Ovary (tissue), 10 donors: ENCODE measurements at places on chromosomes 2 and 18. TPM values are rescaled to one million over a fixed set of nuclear protein-coding genes. Genes with fewer than 3 reads are reported as not detected.

The SNTG2 gene
- total RNA-seq = 2.0 TPM

The RGPD3 gene
- 0.80 TPM for total RNA-seq

The TMEM200C gene
- total RNA-seq = 5.3 TPM

- peak; percentile 79 for DNase-seq
Measured at GRCh38 chr2:46471-47345, at the start of gene FAM110C. Gene FAM110C (minus strand): TSS chr2:46505. CDS start chr2:46385, 120 bp downstream.

DNA sequence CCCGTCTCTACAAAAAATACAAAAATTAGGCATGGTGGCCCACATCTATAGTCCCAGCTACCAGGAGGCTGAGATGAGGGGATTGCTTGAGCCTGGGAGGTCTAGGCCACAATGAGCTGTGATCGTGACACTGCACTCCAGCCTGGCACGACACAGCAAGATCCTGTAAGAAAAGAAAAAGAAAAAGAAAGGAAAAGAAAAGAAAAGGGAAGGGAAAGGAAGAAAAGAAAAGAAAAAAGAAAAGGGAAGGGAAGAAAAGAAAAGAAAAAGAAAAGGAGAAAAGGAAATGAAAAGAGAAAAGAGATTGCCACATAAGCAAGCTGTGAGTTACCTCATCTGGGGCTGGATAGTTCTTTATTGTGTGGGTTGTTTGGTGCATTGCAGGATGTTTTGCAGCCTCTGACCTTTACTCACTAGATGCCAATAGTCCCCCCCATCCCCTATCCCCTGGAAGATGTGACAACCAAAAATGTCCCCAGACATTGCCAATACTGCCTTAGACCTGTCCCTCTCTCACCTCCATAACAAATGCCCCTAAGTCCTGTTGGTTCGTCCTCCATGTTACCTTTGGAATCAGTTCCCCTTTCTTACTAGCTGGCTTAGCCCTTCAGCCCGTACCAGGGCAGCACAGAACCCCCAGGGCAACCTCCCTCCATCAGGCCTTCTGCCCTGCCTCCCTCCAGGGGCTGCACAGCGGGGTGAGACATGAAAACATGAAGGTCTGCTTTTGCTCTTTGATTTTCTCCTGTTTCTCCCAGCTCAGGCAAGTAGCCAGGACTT is 8.9 kb downstream of the ASPRV1 start:
- no peak for DNase-seq

The CD207 gene
- total RNA-seq = 0.32 TPM
